ENCODE measurements at places on chromosomes 7 and 10.

DNA sequence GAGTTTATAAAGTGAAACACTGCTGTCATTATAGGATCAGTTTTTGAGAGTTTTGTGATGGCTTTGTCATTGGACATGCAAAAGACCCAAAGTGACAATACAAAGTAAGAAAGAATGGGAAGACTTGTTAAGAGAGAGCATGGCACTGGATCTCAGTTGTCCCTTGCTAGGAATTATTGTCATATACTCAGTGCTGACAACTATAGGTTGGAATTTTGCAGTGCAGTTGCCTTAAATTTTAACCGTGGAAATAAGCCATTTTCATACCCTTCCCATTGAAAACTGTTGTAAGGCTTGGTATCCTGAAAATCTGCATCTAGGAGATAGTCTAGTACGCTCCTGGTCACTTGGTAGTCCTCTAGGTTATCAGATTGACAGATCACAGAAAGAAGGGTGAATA, 1156.7 kb downstream of the GATA3 start:
- no peak for DNase-seq

GRCh38 chr10:77311186-77311585, 326.4 kb downstream of the KCNMA1 start:
- no peak for DNase-seq

GRCh38 chr7:151148319-151149259, 18.9 kb downstream of the GBX1 start:
- DNase-seq, result no peak

DNA sequence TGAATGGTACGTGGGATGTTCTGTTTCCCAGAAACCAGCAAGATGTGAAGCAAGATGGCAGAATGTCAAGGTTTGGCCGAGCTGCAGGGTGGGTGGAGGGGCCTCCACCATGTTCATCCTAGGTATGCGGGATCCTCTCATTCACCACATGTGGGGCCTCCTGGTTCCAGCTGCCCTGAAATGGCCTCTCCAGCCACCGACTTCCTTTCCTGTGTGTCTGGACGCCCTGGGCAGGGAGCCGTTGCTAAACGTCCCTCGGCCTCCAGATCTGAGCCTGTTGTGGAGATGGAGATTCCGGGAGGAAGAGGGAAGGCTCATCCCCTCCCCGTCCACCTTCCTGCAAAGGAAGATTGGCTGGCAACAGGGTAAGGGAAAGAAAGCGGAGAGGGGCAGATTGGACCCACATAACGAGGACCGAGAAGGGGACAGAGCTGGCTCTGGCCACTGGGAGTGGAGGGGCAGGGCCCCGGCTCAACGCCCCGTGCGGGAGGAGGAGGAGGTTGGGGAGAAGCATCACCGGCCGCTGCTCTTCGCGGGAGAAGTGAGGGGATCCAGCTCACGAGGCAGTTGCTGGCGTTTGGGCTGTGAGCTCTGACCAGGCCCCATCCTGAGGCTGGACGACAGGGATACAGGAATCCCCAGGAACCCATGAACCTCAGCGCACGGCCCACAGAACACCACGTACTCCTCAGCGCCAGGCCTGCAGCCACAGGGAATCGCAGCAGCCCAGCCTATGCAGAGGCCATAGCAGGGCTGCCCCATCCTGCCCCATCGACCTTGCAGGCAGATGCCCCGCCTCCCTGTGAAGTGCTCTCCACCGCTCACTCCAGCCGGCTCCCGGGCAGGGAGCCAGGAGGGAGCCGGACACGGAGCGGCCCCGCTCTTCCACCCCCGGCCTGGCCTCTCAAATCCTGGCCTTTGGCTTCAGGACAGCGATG, 98.3 kb downstream of the FOXL3 start:
- no peak for DNase-seq

GRCh38 chr10:23194966-23195845, 3.1 kb downstream of the PTF1A start:
- no peak for DNase-seq

DNA sequence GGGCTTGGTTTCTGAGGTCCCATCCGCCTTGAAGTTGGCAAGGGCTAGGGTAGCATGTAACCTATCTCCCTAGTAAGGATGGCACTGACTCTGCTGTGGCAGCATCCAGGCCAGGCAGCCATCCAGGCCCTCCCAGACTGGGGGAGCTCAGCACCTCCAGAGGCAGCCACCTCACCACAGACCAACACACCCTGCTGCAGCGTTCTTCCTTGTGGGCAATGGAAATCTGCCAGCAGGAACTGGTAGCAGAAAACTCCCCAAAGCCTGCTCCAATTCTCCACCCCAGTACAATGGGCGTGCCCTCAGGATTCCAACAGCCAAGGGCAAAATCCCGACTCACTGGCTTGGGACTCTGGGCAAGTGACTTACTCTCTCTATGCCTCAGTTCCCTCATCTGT, 27.5 kb downstream of the DLG5 start:
- DNase-seq, result no peak

GRCh38 chr10:8393531-8393930, 339.0 kb downstream of the GATA3 start:
- no peak for DNase-seq

DNA sequence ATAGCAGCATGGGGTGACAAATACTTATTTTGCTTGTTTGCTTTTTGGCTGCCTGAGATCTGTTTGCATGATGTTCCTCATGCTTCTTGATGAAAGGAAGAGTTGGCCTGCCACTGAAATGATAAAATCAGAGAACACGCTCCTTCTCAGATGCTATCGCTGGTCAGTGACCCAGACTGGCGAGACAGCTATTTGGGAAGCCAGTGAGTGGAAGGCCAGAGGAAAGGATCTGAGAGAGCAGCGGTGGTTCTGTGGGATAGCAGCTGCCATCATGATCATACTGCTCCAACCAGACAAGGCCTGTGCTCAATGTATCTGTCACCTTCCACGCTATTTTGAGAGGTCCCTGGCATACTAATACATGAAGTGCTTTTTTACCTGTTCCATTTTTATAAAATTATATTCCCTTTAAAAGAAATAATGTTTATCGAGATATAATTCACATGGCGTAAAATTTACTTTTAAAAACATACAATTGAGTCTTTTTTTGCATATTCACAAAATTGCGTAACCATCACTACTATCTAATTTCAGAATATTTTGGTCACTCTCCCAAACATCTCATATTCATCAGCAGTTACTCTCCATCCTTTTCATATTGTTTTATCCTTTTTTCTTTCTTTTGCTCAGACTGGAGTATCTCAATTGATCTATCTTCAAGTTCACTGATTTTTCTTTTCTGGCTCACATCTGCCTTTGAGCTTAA, 695.1 kb downstream of the TNS3 start:
- DNase-seq, result no peak

DNA sequence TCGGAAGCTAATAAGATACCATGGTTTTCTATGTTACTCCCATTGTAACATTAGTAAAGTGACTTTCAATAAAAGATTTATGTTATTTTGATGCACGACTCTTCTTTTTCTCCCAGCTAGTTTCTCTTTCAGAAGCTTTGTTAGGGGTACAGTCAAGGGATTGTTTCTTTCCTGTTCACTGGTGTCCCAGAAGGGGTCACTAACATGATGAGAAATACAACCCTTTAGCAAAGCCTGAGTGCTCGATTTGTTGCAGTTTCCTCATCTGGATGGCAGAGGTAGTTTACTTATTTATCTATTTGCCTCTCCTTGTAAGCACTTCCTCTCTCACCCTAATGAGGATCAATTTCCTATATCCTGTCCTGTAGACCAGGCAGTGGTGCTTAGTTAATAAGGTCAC, 17.0 kb downstream of the SRI start:
- no peak for DNase-seq

DNA sequence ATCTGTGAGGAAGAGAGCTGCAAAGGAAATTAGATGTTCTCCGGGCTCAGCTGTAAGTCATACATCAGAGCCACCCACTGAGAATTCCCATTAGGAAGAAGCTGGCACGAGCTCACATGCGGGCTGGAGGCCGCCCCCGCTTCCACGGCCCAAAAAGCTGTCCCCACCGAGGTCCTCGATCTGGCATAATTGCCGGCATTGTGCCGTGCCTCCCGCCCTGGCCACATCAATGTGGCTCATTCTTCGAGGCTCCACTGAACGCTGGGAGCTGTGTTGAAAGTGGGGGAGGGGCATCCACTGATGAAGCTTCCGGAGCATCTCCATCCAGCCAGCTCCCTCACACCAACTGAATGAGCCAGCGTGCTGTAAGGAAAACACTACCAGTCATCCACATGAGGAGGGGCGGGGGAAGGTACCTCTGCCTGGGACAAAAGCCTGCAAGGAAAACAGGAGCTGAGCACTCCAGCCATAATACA, 173.1 kb downstream of the PTPRN2 start:
- DNase-seq, result no peak

GRCh38 chr7:79272066-79272669, 181.3 kb downstream of the MAGI2 start:
- DNase-seq, result no peak

DNA sequence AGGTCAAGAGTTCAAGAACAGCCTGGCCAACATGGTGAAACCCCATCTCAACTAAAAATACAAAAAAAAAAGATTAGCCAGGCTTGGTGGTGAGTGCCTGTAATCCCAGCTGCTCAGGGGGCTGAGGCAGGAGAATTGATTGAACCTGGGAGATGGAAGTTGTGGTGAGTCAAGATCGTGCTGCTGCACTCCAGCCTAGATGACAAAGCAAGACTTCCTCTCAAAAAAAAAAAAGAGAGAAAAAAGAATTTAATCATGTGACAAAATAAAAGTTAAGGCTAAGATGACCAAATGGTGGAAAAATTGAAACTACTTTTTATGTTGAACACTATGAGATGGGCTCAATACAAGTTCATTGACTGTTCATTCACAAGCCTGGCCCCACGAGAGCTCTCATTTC, 141.1 kb upstream of the WDR11 start:
- DNase-seq, result no peak

- no peak for DNase-seq
Measured at GRCh38 chr7:56115852-56116538, at the start of gene NUPR2. TSS of gene NUPR2 (minus strand) at chr7:56116417. CDS start at chr7:56116314, 103 bp downstream.

GRCh38 chr7:79664884-79665676, 211.6 kb upstream of the MAGI2 start:
- no peak for DNase-seq

DNA sequence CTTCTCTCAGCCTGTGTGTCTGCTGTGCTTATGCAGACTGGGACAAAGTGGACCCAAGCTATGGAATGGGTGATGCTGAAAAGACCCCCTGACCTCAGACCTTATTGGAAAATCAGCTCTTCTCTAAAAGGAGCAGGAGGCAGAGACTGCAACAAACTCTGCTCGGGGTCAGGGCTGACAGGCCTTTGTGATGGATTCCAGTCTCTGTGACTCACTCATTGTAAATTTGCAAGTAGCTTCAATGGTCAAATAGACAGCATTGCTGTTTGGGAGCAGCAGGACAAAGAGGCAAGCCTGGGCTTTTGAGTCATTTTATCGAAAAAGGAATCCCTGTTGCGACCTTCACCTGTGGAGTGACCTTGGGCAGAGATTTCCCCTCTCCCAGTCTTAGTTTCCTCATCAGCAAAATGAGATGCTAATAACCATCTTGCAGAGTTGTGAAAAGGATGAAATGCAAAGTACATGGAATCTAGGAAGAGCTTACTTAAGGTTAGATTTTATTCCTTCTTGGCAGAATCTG, 26.1 kb upstream of the GPR26 start:
- no peak for DNase-seq

- DNase-seq, result no peak
Measured at GRCh38 chr10:123903621-123904020, 12.0 kb upstream of the CPXM2 start.

DNA sequence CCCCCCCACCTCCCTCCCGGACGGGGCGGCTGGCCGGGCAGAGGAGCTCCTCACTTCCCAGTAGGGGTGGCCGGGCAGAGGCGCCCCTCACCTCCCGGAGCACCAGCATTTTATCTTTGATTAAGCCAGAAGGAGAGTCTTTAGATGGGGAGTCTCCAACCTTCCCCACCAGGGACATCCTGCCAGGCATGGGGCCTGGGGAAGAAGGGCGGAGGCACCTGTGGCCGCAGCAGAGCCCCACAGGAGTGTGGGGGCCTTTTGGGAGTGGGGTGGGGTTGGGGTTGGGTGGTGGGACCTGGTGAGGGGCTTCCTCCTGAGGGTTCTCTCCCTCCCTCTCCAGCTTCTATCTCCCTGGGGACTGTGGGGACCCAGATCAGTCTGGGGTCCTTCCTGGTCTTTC, 18.2 kb downstream of the ZNF783 start:
- no peak for DNase-seq

- DNase-seq, result no peak
Measured at GRCh38 chr7:3374239-3374638, 73.2 kb downstream of the SDK1 start.

GRCh38 chr7:41885078-41885477, 182.2 kb upstream of the INHBA start:
- DNase-seq, result no peak

DNA sequence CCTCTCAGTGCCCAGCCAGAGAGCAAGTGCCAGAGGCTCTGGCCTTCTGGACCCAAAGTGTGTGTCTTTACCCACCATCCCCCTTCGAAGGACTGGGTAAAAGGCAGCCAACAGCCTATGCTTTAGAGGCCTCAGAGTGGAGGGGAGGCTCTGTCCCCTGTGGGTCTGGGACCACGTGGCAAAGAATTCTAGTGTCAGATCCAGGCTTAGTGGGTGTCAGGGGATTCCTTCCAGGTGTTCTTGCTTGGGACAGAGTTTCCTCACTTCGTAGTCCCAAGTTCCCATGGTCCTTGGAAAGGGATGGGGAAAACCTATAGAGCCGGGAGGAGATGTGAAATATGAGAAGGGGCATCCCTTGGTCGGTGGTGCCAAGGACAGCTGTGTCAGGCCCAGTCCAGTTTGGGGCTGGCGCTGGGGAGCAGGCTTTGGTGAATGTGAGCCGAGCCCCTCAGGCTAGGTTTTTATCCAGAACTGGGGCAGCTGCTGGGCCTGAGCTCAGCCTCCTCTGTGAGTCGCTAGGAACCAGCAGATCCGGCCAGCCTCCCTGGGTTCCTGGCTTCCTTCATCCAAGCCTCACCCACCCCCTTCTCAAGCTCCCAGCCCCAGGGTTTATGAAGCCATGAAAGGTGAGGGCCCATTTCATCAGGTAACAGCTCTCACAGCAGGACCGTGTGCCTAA, 71.2 kb downstream of the C10orf105 start:
- no peak for DNase-seq

GRCh38 chr7:28551331-28551730, 139.0 kb downstream of the CREB5 start:
- no peak for DNase-seq

DNA sequence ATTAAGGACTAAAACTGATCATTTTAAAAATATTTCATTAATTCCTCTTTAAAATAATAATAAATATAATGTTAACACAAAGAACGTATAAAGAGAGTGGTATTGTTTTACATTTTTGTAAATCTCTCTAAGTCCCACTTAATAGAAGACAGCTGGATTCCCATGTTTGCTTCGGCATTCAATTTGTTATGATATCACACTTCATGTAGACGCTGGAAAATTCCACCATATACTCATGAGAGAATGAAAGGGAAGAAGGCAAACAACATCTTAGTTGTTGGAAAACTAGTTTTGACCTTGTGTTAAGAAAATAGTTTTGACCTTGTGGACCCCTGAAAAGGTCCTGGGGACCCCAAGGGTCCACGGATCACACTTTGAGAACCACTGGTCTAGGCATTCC, 85.3 kb upstream of the MGMT start:
- DNase-seq, result no peak

Measured in stimulated activated CD4-positive, alpha-beta T cell treated with anti-CD3 and anti-CD28 coated beads, Interleukin-12 subunit alpha, Interleukin-12 subunit beta, amount 100 ng/mL, for 24 hours (primary cell).